PC-9 (cell line): ENCODE measurements at places on chromosomes 6 and 20.

- DNase-seq = no peak
Measured at GRCh38 chr6:53944091-53944490, 149.3 kb downstream of the LRRC1 start.

GRCh38 chr6:135325624-135326424 is 144.7 kb downstream of the MYB start:
- DNase-seq = no peak

- no peak for DNase-seq
Measured at GRCh38 chr20:20552076-20552475, 160.4 kb downstream of the RALGAPA2 start.

DNA sequence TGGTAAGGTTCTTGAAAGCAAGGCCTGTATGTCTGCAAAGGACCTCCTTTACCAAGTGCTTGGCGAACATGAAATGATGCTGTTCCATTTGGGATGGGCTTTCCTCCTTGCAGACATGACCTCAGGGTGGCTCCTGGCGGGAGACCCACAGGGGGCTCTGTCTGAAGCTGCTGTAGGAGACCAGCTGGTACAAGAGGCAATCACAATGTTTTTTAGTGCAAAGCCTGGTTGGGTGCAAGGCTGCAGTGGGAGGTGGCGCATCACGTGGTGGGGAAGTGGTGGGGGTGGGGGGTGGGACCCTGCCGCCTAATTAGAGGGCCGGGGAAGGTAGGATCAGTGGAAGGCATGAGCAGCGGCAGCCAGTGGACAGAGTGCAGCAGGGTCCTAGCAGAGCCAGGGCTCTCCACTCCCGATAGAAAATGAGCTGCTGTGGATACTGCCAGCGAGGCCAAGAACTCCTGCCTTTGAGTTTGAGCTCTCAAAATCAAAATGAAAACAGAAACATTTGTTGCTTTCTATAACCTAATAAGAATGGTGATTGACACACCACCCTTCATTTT is 9.1 kb upstream of the ARMC2 start:
- no peak for DNase-seq

DNA sequence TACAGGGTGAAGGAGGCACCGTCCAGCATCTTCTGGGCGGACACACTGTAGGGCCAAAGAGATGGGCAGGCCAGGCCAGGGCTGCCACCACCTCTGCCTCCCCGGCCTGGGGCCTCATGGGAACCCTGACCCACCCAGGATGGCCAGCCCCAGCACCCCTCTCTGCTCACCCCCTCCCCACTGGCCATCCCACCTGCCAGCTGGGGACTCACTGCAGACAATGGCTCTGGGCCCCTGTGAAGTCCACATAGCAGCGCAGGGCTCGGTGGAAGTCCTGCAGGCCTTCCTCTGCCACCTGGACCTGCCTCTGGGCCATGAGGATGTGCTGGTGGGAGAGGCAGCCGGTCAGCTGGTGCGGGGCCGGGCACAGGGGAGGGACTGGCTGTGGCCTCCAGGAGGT is 3.6 kb upstream of the C20orf144 start:
- DNase-seq = no peak

DNA sequence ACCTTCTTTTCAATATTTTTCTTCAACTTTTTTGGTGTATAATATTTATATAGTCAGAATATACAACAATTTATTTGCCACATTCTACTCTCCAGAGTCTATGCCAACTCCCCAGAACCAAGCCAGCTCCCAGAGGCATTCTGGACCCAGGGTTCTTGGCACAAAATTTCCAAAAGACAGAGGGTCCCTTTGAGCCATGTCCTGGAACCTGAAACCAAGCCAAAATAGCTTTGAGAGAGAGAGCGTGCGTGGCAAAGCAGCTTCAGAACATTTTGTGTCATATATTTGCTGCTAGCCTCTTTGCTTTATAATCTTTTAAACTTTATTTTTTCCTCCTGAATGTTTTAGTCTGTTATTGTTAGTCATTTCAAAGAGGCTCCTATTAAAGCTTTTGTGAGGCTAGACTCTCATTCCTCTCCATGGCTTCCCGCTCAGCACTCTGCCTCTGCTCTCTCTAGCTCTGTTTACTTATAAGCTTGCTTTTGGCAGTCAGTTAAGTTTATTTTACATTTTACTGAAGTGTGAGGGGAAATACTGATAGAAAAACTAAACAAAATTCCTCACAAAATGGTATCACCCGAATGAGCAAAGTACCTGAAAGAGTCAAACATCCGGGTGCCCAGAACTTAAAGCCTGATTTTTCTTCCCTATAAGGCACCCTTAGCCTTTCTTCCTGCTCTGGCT is 605.1 kb upstream of the ID4 start:
- DNase-seq = no peak

- DNase-seq = no peak
Measured at GRCh38 chr20:23122796-23123655, 36.9 kb upstream of the CD93 start.
